ENCODE measurements at places on chromosomes 3 and 15.
A peak's percentile ranks its signal among the peaks of the same experiment; 100 is the strongest.

DNA sequence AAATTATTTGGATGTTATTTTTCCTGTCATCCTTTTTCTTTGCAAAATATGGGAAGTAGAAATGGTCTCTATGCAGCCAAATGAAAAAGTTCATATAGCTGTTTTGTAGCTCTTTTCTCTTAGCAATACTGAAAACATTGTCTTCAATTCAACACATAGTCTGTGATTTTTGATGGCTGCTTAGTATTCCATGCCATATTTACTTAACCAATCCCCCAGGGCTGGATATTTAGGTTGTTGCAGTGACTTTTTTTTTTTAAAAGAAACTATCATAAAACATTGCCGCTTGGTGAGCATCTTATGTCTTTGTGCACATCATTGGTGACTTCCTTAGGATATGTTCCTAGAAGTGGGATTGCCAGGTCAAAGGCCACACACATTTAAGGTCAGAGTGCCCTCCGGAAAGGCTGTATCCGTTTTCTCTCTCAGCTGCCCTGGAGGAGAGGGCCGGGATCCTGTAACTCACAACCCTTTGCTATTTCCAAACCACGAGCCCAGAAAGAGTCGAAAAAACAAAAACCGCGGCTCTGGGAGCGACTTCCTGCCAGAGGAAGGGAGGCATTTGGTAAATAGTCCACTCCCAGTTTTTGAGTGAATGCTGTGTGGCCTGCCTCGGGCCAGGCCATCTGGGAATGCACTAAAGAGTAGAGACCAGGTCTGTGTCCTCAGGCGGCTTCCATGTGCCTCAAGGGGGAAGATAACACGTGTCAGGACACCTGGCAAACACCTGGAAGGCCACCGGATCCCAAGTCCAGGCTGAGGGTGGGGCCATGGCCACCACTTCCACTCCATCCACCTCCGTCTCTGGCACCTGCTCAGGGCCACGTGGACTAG is 41.9 kb downstream of the SMAD6 start:
- H3K4me3 ChIP-seq, result no peak overlapping the region
- no peaks in the 10 kb centered on the region for H3K27me3 ChIP-seq
- 0 out of 2 replicates have a peak overlapping the region, but pooled peaks have one; percentile 10 for H3K27ac ChIP-seq

DNA sequence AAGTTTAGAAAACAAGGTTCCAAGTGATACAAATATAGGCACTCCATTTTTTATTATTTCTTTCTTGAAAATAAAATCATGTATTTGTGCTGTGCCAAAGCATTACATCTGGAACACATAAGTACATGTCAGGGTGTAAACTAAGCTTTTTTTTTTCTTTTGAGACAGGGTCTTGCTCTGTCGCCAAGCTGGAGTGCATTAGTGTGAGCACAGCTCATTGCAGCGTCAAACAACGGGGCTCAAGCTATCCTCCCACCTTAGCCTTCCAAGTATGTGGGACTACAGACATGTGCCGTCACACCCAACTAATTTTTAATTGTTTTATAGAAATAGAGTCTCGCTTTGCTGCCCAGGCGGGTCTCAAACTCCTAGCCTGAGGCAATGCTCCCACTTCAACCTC is 9.0 kb downstream of the SPATA12 start:
- no peaks in the 10 kb centered on the region for H3K36me3 ChIP-seq
- no peak for DNase-seq

- no peaks in the 10 kb centered on the region for H3K4me1 ChIP-seq
- no peaks in the 10 kb centered on the region for H3K36me3 ChIP-seq
- H3K27ac ChIP-seq, result no peak overlapping the region
- H3K4me3 ChIP-seq, result no peak overlapping the region
Measured at GRCh38 chr3:190217081-190217480, 96.4 kb upstream of the P3H2 start.

- no peaks in the 10 kb centered on the region for H3K27me3 ChIP-seq
- no peak overlapping the region for H3K4me3 ChIP-seq
- H3K4me1 ChIP-seq, result peaks cover 2% of the 10 kb centered on the region
- H3K36me3 ChIP-seq, result no peaks in the 10 kb centered on the region
- DNase-seq, result no peak
Measured at GRCh38 chr15:27235161-27235560, 264.2 kb downstream of the GABRG3 start.

DNA sequence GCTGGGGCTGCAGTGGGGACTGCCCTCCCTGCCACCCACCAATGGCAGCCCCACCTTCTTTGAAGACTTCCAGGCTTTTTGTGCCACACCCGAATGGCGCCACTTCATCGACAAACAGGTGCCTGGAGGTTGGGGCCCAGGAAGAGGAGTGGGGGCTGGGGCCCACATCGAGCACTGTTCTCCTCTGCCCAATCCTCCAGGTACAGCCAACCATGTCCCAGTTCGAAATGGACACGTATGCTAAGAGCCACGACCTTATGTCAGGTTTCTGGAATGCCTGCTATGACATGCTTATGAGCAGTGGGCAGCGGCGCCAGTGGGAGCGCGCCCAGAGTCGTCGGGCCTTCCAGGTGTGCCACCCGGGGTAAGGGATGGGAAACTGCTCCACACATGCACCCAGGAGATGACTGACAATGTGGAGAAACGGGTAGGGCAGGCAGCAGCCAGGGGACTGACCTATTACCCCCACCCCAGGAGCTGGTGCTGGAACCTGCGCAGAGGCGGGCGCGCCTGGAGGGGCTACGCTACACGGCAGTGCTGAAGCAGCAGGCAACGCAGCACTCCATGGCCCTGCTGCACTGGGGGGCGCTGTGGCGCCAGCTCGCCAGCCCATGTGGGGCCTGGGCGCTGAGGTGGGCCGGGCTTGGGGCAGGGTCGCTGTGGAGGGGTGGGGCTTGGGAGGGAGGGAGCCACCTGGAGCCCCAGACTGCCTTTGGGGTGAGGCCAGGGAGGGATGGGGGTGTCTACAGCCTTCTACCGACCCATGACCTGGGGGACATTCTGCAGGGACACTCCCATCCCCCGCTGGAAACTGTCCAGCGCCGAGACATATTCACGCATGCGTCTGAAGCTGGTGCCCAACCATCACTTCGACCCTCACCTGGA is 22.9 kb downstream of the NBEAL2 start:
- H3K27ac ChIP-seq, result peak overlapping the region; percentile 57
- DNase-seq, result peak; percentile 40
- H3K27me3 ChIP-seq, result no peaks in the 10 kb centered on the region
- H3K4me1 ChIP-seq, result no peaks in the 10 kb centered on the region

DNA sequence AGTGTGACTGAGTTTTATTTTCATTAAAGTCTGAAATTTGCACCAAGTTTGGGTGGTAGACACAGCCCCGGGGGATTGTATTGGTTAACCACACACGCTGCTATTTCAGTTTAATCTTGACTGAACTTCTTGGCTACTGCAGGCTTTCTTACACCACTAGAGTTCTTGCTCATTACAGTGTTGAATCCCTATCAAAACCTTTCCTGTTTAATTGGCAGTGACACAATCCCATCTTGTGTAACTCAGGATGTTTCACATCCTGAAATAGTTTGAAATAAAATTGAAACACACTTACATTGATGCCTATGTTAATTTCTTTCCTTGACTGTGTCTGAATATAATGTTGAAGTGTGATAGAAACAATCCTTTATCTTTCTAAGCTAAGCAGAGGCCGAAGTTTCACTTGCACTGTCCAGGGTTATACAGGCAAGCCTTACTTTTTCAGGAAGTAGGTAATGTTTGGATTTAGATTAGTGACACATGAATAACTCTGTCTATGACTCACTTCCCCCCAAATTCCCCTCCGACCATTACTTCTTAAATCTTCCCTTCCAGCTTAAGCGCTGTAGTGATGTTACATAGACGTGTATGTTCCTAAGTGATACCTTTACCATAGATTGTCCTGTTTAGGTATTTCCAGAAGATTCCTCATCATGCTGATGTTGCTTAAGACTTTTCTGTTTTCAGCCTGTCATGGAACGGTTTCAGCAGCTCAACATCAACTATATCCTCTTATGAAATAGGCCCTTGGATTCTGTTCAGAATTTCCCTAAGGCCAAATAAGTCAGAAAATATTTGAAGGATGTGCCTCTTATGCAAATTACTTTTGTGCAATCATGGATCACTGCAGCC is 16.8 kb downstream of the ATG7 start:
- H3K4me1 ChIP-seq, result peaks cover 52% of the 10 kb centered on the region
- peak overlapping the region; percentile 62 for H3K27ac ChIP-seq
- peak; percentile 46 for DNase-seq
- no peak overlapping the region for H3K4me3 ChIP-seq
- no peaks in the 10 kb centered on the region for H3K36me3 ChIP-seq

- H3K36me3 ChIP-seq, result no peaks in the 10 kb centered on the region
- no peak overlapping the region for H3K27ac ChIP-seq
- peaks cover 8% of the 10 kb centered on the region for H3K27me3 ChIP-seq
- H3K4me1 ChIP-seq, result no peaks in the 10 kb centered on the region
- H3K4me3 ChIP-seq, result no peak overlapping the region
Measured at GRCh38 chr3:48220746-48221145, 2.5 kb upstream of the CAMP start.

GRCh38 chr3:53216723-53217122 is 39.1 kb downstream of the TKT start:
- no peaks in the 10 kb centered on the region for H3K4me1 ChIP-seq
- no peaks in the 10 kb centered on the region for H3K27me3 ChIP-seq
- DNase-seq, result no peak
- no peak overlapping the region for H3K4me3 ChIP-seq
- no peaks in the 10 kb centered on the region for H3K36me3 ChIP-seq

All from DND-41 (cell line).